CD14-positive monocyte (primary cell): ENCODE measurements at places on chromosomes 1 and 21. TPM values are rescaled to one million over a fixed set of nuclear protein-coding genes. Genes with fewer than 3 reads are reported as not detected.

DNA sequence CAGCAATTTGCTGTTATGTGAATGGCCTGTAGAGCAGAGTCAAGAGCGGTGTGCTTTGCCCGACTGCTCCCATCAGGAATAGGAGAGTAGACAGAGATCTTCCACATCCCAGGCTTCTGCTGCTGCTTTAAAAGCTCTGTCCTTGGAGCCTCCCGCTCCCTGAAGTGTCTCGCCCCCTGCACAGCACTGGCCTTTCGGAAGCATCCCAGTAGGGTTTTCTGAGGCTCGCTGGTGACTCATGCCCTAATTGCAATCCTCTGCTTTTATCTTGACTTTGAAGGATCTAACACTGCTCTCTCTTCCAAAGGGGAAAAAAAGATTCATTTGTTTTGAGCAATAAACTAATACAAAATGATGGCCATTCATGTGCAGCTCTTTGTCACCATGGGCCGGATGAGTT, 13.3 kb upstream of the CD101 start:
- no peaks in the 10 kb centered on the region for H3K36me3 ChIP-seq
- H3K4me1 ChIP-seq, result peaks cover 60% of the 10 kb centered on the region
- no peak for DNase-seq

DNA sequence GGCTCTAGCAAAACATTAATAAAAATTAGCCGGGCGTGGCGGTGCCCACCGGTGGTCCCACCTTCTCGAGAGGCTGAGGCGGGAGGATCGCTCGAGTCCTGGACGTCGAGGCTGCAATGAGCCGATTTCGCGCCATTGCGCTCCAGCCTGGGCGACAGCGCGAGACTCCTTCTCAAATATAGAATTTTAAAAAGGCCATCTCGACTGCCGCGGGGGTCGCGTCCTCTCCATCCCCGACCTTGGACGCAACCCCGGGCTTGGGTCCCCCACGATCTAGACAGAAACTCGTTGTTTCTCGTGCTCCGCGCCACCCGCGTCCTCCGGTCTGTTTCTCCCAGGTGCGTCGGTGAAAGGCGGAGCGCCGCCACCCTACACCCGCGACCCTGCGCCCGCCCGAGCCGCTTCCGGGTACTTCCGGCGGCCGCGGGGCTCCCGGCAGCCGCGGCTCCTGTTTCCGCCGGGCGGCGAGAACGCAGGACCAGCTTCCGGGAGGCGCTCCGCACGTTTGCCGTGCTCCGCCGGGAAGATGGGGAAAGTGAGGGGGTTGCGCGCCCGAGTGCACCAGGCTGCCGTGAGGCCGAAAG, at the start of gene SLX9:
SLX9 (plus strand) TSS at position 498 of the 584 bp plus-strand sequence; CDS start at position 527, 29 bp downstream.
- H3K36me3 ChIP-seq, result peaks cover 14% of the 10 kb centered on the region
- peaks cover 20% of the 10 kb centered on the region for H3K4me1 ChIP-seq
- peak; percentile 51 for DNase-seq
- H3K4me3 ChIP-seq, result peak within 1 kb of the TSS; percentile 55

- no peak for DNase-seq
- no peaks in the 10 kb centered on the region for H3K4me1 ChIP-seq
- no peak overlapping the region for H3K27ac ChIP-seq
- no peaks in the 10 kb centered on the region for H3K27me3 ChIP-seq
Observed at GRCh38 chr1:211497489-211498045, 5.6 kb upstream of the RD3 start.

- DNase-seq, result no peak
- H3K27me3 ChIP-seq, result no peaks in the 10 kb centered on the region
- no peak overlapping the region for H3K4me3 ChIP-seq
- H3K27ac ChIP-seq, result no peak overlapping the region
- no peaks in the 10 kb centered on the region for H3K4me1 ChIP-seq
- peaks cover 100% of the 10 kb centered on the region for H3K36me3 ChIP-seq
Observed at GRCh38 chr1:55089683-55090082, 50.3 kb downstream of the PCSK9 start.

GRCh38 chr1:228120857-228121489, 11.9 kb upstream of the MRPL55 start:
- H3K27me3 ChIP-seq, result no peaks in the 10 kb centered on the region
- H3K27ac ChIP-seq, result no peak overlapping the region
- peaks cover 4% of the 10 kb centered on the region for H3K4me1 ChIP-seq
- DNase-seq, result no peak

GRCh38 chr1:37851782-37852210, 7.6 kb downstream of the MTF1 start:
- H3K4me1 ChIP-seq, result peaks cover 100% of the 10 kb centered on the region
- H3K4me3 ChIP-seq, result peak overlapping the region; percentile 65
- H3K27me3 ChIP-seq, result no peaks in the 10 kb centered on the region
- peak overlapping the region; percentile 67 for H3K27ac ChIP-seq
- peak; percentile 67 for DNase-seq

DNA sequence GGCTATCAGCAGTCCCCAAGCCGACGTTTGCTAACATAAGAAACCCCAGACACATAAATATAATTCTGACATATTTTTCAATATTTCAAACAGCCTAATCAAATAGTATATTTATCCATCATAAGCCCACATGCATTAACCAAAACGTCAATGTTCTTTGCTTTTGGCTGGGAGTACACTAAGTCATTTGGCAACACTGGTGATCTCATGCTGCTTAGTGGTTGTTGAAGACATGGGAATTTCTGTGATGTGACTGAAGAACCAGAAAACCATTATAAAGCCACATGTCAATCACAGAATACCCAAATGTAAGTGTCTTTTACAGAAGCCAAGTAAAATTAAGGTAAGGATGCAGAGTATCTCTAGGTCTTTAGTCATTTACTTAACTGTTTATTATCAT, 57.6 kb downstream of the PLPPR5 start:
- H3K27me3 ChIP-seq, result no peaks in the 10 kb centered on the region
- DNase-seq, result no peak
- H3K36me3 ChIP-seq, result no peaks in the 10 kb centered on the region

DNA sequence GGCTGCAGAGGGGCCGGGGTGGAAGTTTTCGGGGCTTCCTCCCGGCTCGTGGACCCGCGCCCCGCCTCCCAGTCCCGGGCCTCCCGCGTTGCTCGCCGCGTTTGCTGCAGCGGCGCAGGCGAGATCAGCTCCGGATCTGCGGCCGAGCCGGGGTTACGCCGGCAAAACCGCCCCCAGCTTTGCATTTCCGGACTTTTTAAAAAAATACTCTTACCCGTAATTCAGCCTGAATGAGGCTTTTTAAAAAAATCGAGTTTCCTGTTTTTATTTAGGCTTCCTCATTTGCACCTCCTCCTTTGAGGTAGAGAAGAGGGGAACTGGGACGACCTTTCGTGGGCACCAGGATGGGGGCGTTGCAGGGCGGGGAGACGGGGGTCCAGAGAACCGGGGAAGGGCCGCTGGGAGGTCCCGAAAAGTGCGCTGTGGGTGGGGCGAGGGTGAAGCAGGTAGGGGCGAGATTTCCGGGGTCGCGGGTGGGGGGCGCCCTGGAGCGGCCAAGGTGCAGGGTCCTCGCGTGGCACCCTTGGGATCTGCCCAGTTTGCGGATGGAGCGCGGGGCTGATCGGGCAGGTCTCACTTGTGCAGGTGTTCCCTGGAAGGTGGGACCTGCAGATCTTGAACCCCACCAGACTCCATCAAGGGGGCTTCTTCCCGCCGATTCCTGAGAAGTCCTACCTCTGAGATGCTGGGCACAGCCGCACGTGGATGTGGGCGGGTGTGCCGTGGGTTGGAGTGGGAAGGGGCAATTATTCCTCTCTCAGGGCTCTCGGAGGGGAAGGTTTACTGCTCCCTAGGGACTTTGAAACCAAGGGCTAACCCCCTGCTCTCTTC, 1.1 kb downstream of the PIK3CD start:
- peak overlapping the region; percentile 96 for H3K4me3 ChIP-seq
- H3K36me3 ChIP-seq, result no peaks in the 10 kb centered on the region
- H3K27me3 ChIP-seq, result no peaks in the 10 kb centered on the region

- DNase-seq, result no peak
- H3K27ac ChIP-seq, result no peak overlapping the region
- no peak overlapping the region for H3K4me3 ChIP-seq
- H3K4me1 ChIP-seq, result peaks cover 27% of the 10 kb centered on the region
- H3K27me3 ChIP-seq, result no peaks in the 10 kb centered on the region
Observed at GRCh38 chr1:113660088-113660487, 99.2 kb downstream of the PHTF1 start.

GRCh38 chr1:101820071-101820470, 176.7 kb downstream of the OLFM3 start:
- H3K27ac ChIP-seq, result no peak overlapping the region
- no peaks in the 10 kb centered on the region for H3K27me3 ChIP-seq
- no peak overlapping the region for H3K4me3 ChIP-seq
- DNase-seq, result no peak

- H3K4me1 ChIP-seq, result no peaks in the 10 kb centered on the region
- H3K27ac ChIP-seq, result no peak overlapping the region
- no peaks in the 10 kb centered on the region for H3K36me3 ChIP-seq
- no peaks in the 10 kb centered on the region for H3K27me3 ChIP-seq
Observed at GRCh38 chr1:85240174-85240601, 19.3 kb downstream of the C1orf52 start.

- H3K4me3 ChIP-seq, result no peak overlapping the region
- H3K27me3 ChIP-seq, result peaks cover 15% of the 10 kb centered on the region
- DNase-seq, result no peak
- no peaks in the 10 kb centered on the region for H3K36me3 ChIP-seq
Observed at GRCh38 chr1:156074661-156075060, 7.6 kb downstream of the MEX3A start.

DNA sequence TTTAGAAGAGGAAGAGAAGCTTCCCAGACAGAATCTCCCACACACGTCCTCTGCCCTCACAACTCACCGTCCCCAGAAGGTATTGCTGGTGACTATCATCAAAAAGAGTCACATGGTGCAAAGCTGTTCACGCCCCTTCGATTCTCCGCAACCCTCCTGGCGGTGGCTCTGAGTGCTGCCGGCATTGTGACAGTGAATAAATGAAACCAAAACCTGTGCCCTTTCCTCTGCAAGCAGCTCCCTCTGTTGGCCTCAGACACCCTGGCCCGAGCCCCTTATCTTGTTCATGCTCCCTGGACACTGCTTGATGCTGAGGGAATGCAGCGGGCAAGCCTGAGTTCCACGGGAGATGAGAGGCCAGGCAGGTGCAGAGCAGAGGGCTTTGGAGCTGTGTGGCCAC, 510.3 kb downstream of the NPHP4 start:
- no peaks in the 10 kb centered on the region for H3K36me3 ChIP-seq
- no peaks in the 10 kb centered on the region for H3K27me3 ChIP-seq
- no peak overlapping the region for H3K4me3 ChIP-seq

GRCh38 chr1:17188889-17189631, 15.9 kb upstream of the PADI1 start:
- no peaks in the 10 kb centered on the region for H3K27me3 ChIP-seq
- DNase-seq, result no peak
- H3K27ac ChIP-seq, result no peak overlapping the region
- H3K4me3 ChIP-seq, result no peak overlapping the region

GRCh38 chr1:36322041-36322785, 1.2 kb downstream of the EVA1B start:
- H3K36me3 ChIP-seq, result no peaks in the 10 kb centered on the region
- peak overlapping the region; percentile 45 for H3K4me3 ChIP-seq
- peaks cover 42% of the 10 kb centered on the region for H3K4me1 ChIP-seq
- H3K27me3 ChIP-seq, result peaks cover 17% of the 10 kb centered on the region
- H3K27ac ChIP-seq, result no peak overlapping the region

DNA sequence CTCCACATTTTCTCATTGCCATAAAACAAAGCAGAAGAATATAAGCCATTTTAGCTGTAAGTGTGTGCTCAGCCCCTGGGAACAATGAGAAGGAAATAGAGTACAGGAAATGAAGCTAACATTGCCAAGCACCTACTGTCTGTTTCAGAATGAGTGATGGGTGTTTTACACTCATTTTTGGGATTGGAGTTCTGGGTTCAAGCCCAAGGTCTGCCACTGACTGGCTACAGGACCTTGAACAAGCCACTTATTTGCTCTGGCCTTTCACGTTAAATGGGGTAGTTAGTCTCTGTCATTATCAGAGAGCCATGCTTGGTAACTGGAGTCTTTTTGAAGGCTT, 80.7 kb upstream of the KAZN start:
- no peak for DNase-seq
- H3K36me3 ChIP-seq, result no peaks in the 10 kb centered on the region
- H3K4me3 ChIP-seq, result no peak overlapping the region
- no peaks in the 10 kb centered on the region for H3K4me1 ChIP-seq
- H3K27me3 ChIP-seq, result no peaks in the 10 kb centered on the region
- no peak overlapping the region for H3K27ac ChIP-seq

DNA sequence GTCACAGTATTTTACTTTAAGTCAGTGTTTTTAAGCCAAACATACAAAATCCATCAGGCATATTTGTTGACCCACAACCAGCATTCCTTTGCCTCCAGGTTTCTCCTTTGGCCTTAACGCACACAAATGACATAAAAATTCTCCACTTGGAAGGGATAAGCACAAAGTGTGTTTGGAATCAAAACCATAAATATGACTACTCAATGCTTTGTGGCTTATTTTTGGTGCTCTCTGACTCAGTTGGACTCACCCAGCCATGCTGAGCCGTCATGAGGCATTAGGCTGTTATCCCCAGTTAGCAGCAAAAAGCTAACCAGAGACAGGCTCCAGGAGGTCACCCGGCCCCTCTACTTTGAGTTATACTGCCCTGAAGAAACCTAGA, 948 bp downstream of the PRUNE1 start:
- no peak overlapping the region for H3K27ac ChIP-seq
- peak overlapping the region; percentile 88 for H3K4me3 ChIP-seq
- H3K27me3 ChIP-seq, result no peaks in the 10 kb centered on the region
- DNase-seq, result no peak

GRCh38 chr1:154938604-154939399, 2.3 kb upstream of the PMVK start:
- H3K36me3 ChIP-seq, result no peaks in the 10 kb centered on the region
- H3K27me3 ChIP-seq, result no peaks in the 10 kb centered on the region
- peak; percentile 50 for DNase-seq

GRCh38 chr1:177423090-177423489, 252.3 kb downstream of the BRINP2 start:
- no peaks in the 10 kb centered on the region for H3K36me3 ChIP-seq
- H3K4me3 ChIP-seq, result no peak overlapping the region

DNA sequence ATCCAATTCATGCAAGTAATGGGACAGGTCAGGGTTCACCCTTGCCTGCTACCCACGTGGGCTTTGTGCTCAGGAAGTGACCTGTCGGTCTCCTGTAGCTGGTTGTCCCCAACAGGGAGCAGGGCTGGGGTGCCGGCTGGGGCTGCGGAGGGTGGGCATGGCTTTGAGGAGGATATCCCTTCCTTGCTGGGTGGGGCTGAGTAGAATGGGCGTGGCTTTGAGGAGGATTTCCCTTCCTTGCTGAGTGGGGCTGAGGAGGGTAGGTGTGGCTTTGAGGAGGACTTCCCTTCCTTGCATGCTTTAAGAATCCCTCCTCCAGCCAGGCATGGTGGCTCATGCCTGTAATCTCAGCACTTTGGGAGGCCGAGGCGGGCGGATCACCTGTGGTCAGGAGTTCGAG, 151.3 kb downstream of the CLIC6 start:
- no peak overlapping the region for H3K27ac ChIP-seq
- no peak overlapping the region for H3K4me3 ChIP-seq
- H3K36me3 ChIP-seq, result peaks cover 79% of the 10 kb centered on the region
- no peaks in the 10 kb centered on the region for H3K27me3 ChIP-seq
- H3K4me1 ChIP-seq, result no peaks in the 10 kb centered on the region

Gene RNU1-2
- polyA plus RNA-seq, result not detected in 2 replicates

Gene CLDN17
- polyA plus RNA-seq, result not detected in 2 replicates

Gene DR1
- 61.8 TPM for polyA plus RNA-seq

Gene SETD4
- polyA plus RNA-seq, result 5.5 and 10.8 TPM in 2 replicates

Gene IRF6
- 0.62 TPM for polyA plus RNA-seq

Gene KCNH1
- not detected for polyA plus RNA-seq

Gene DPYD
- 144 TPM for polyA plus RNA-seq
